GOT3 (cell line): ENCODE measurements at places on chromosomes 12 and 14.

DNA sequence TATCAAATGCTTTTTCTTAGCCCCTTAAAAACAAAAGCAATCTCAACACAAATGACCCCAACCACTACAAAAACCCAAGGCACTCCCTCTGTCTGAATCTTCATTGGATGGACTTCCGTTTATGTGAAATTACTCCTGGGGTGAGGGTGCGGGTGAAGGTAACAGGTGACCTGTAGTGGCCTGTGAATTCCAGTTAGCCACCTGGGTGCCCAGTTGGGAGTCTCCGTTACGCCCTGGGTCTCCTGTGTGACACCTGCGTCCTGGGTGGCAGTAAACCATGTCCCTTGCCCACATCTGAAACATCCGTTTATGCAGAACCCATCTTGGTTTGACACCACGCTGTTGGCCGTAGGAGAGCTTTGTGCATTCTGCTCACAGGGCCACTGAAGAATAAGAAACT lies 62.6 kb downstream of the CCDC92 start:
- no peak for DNase-seq

GRCh38 chr14:51568366-51568765 lies 83.3 kb upstream of the FRMD6 start:
- no peak for DNase-seq

DNA sequence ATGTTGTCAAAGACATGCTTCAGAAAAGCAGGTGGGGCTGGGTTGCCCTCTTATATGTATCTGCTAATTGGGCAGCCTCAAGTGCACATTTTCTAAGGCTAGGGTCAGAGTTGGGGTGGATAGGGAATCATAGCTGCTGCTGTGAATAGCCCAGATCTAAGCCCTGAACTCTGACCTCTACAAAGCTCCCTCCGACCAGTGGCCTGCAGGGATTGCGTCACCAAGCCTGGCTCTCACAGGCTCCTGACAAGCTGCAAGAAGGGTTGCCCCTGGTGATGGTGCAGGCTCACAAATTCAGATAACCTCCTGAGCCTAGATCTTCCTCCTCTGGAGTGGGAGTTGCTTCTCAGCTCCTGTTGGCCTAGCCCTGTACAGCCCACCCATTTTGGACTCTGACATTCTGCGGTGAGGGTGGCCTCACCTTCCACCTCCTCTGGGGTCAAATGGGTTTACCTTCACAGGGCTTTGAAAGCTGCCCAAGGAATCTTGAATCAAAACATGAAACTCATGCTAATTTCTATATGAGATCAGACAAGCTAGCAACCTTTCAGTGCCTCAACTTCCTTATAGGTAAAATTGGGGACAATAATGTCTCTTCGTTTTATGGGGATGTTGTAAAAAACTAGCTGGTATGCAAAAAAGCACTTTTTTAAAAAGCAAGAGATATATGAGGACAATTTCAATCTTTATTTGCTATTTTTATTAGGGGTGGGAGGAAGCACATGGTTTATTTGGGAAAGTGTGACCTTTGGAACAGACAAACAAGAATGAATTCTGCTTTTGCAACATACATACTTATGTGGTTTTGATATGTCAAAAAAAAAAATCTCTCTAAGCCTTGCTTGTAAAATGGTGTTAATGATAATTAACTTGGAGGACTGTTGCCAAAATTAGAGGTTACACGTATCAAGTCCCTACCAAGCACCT lies 4.9 kb upstream of the SUSD6 start:
- no peak for DNase-seq

- no peak for DNase-seq
These were observed 86.2 kb upstream of the PPM1H start for GRCh38 chr12:63021116-63021515.

DNA sequence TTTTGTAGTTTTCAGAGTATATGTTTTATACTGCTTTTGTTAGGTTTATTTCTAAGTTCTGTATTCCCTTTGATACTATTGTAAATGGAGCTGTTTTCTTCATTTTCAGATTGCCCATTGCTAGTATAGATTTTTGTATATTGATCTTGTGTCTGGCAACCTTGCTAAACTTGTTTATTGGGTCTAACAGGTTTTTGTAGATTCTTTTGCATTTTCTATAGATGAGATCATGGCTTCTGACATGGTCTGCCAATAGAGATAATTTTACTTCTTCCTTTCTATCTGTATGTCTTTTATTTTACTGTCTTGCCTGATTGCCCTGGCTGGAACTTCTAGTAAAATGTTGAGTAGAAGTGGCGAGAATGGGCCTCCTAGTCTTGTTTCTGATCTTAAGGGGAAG lies 40.3 kb downstream of the ANKRD9 start:
- DNase-seq: no peak

- no peak for DNase-seq
These were observed 11.1 kb upstream of the DPF3 start for GRCh38 chr14:72904840-72905561.

- DNase-seq: no peak
These were observed at the start of gene ATL1 for GRCh38 chr14:50559990-50560930. Gene ATL1 (plus strand): TSS chr14:50560145. CDS start chr14:50560266, 121 bp downstream.

DNA sequence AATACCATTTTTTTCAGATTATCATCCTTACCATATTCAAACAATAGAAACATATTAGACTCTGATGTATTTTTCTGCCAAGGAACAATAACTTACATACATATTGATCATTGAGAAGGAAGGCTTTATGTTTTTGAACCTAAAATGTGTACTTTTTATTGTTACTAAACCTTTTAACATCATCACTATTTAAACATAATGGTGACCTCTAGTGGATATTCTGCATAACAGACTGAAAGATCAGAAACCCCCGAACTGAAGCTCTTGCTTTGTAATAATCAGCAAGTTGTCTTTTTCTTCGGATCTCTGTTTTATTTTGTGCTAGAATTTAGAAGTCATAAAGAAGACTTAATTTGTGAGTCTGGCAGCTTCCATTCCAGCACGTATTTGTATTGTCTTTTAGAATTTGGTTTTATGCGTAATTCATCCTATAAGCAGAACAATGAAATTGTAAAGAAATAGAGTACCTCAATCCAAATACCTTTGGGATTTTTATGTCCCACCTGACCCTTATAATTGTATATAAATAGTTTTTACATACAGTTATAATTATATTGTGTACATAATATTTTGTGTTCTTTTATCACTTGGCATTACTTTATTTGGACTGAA lies 125.9 kb upstream of the ATF1 start:
- no peak for DNase-seq
